Activated naive CD4-positive, alpha-beta T cell (primary cell): ENCODE measurements at places on chromosomes 5 and 9.

GRCh38 chr9:76403352-76403751 lies 9.1 kb upstream of the RFK start:
- DNase-seq, result no peak

DNA sequence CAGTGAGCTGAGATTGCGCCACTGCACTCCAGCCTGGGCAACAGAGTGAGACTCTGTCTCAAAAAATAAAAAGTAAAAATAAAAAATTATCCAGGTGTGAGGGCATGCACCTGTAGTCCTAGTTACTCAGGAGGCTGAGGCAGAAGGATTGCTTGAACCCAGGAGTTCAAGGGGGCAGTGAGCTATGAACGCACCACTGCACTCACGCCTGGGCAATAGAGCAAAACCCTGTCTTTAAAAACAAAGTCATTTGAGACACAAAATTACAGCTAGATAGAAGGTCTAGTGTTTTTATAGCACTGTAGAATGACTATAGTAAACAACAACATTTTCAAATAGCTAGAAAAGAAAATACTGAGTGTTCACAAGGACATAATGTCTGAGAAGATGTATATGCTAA lies 16.4 kb downstream of the IL4 start:
- no peak for DNase-seq

GRCh38 chr9:20092561-20092960 lies 303.7 kb upstream of the SLC24A2 start:
- no peak for DNase-seq

- no peak for DNase-seq
Measured at GRCh38 chr9:136533775-136534157, 12.1 kb downstream of the NOTCH1 start.

DNA sequence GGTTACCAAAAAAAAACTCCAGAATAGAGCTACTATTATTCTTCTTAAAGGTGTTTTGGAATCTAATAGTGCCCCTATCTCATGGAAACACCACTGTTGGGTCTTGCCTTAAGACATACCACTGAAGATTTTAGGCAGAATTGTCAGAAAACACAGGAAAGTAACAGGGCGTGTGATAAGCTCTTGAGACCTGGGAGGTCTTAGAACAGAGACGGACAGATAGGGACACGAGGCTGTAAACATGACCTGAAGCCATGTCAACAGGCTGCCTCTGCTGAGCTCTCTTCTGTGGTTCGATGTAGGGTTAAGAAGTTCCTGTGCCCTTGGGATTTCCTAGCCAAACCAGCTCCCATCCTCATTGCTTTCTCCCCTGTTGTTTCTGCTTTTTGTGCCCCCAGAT lies 69.3 kb downstream of the CTSL start:
- no peak for DNase-seq

GRCh38 chr5:10756549-10756948 lies 4.5 kb downstream of the DAP start:
- DNase-seq, result no peak

GRCh38 chr9:97889941-97890887 lies 32.1 kb downstream of the TRMO start:
- DNase-seq, result peak; percentile 31

DNA sequence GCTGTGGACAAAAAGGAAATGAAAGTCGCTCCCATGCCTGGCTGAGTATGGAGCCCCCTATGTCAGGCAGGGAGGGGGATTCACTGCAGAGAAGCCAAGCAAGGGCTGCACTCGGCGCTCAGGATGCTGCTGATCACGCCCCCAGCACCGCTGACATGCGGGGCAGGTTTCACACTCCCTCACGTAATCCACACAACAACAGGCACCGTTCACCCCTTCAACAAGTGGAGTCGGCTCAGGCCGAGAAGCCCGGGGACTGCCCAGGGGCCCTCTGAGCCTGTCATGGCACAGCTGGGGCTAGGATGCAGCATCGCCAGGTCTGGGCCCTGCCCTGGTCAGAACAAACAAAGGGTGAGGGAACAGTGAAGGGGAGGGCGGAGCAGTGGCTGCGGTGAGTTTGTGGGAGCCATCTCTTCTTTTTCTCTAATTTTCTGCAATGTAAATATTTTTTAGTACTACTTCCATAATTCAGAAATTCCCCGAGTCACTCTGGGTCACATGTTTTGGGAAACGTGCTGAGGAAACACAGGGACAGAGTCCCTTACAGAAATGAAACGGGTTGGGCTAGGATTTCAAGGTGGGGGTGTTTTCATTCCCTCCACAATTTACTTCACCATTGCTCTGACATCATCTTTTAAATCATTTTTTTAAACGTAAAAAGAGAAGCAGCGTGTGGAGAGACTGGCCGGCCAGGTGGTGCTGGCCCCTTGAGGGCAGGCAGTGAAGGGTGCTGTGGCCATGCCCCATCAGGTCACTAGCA lies 49.8 kb downstream of the PRRT1B start:
- no peak for DNase-seq

GRCh38 chr5:113293068-113293974 lies 141.5 kb downstream of the TSSK1B start:
- DNase-seq, result no peak

GRCh38 chr9:129500161-129500862 lies 120.6 kb downstream of the C9orf50 start:
- DNase-seq, result no peak

GRCh38 chr5:96332535-96333366 lies 100.3 kb downstream of the PCSK1 start:
- no peak for DNase-seq

GRCh38 chr9:35605351-35606137 lies 482 bp downstream of the TESK1 start:
- no peak for DNase-seq

DNA sequence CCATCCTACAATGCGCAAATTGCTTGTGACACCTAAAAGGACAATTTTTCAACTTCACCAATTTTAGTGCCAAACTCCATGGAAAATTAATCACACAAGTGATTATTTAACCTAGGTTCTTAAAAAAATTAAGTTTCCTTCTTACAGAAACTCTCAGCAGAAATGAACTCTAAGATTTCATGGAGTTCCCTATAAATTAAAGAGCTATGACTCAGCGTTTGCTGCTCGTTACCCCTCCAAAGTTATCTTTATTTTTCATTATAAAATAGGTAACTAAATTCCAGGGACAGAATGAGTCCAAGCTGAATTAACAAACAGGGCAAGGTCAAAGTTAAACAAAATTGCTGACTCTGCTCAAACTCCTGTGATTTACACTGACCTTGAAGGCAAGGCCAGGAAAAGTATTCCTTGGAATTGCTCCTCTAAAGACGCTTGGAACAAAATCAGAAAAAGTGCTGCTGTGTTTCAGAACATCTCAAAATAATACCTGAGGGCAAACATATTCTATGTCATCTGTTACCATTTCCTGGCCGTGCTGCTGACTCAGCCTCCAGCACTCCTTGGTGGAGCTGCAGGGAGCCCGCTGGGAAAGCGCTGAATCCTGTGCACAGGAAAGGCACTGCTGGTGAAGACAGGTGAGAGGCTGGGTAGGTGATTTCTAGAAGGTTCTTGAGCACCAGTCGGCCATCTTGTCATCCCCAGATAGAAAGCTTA lies 2.5 kb upstream of the CMBL start:
- DNase-seq, result no peak

- DNase-seq, result no peak
Measured at GRCh38 chr5:116046261-116046660, 14.0 kb downstream of the ARL14EPL start.

- no peak for DNase-seq
Measured at GRCh38 chr9:113436728-113437515, 26.4 kb downstream of the C9orf43 start.

DNA sequence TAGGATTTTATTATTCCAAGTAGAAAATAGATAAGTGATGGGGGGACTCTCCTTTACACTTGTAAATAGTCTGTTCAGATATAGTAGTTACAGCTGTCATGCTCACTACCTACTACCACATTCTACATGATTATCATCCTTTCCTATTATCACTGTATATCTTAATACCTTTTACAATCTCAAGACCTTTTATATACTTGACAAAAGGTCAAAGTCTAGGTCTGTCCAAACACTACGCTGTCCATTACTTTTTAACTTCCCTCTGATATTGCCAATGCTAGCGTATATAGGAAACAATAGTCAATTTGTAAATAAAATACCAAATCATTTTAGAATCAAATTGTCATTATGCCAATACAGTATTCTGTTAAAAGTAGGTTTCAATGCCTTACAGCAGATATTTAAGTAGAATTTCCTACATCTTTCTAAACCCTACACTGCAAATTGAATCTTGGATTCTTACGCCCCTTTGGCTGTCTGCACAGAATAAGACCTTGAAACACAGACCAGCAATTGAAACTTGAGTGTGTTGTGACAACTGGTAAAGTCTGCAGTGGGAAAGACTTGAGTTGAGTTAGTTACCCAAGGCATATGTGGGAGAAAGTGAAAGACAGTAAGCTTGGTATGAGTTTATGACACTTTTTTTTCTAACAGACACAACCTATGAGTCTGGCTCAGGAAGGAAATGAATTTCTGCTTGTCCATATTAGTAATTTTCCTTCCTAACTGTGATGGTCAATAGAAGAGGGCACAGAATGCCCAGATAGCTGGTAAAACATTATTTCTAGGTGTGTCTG lies 827.6 kb upstream of the ACO1 start:
- no peak for DNase-seq

- DNase-seq, result no peak
Measured at GRCh38 chr9:15505921-15506320, 4.8 kb downstream of the PSIP1 start.
